ENCODE measurements at places on chromosomes 1 and 21.
A peak's percentile ranks its signal among the peaks of the same experiment; 100 is the strongest.

GRCh38 chr1:205988585-205988995 lies 14.6 kb downstream of the RAB7B start:
- DNase-seq, result no peak

DNA sequence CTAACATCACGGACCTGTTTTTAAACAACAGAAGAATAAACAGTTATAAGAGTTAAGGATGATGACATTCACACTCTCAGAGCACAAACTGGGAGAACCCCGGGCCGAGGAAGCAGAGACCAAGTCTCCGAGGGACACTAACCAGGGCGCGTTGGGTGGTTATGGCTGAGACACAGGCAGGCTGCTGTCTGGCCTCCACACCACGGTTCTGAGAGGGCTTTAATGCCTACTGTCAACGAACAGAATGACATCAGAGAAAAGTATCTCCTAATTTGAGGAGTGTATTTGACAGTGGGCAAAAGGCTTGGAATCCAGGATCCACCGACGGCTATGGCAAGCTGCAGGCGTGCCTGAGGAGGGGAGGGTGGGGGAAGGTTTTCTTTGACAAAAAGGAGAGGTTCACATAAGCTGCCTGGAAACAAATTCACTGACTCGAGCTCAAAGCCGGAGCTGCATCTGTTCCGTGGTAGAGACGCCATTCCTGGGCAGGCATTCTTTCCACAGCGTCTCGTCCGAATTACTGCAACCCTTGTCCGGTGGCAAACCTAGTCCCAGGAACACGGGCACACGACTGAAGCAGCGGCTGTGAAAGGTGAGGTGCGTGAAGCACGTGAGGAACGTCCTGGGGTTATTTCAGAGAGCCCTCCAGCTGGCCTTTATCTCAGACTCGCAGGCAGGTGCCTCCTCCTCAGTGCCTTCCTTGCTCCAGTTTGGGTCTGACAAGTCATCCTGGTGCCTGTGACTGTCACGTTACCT lies 9.4 kb downstream of the POFUT2 start:
- DNase-seq, result no peak

DNA sequence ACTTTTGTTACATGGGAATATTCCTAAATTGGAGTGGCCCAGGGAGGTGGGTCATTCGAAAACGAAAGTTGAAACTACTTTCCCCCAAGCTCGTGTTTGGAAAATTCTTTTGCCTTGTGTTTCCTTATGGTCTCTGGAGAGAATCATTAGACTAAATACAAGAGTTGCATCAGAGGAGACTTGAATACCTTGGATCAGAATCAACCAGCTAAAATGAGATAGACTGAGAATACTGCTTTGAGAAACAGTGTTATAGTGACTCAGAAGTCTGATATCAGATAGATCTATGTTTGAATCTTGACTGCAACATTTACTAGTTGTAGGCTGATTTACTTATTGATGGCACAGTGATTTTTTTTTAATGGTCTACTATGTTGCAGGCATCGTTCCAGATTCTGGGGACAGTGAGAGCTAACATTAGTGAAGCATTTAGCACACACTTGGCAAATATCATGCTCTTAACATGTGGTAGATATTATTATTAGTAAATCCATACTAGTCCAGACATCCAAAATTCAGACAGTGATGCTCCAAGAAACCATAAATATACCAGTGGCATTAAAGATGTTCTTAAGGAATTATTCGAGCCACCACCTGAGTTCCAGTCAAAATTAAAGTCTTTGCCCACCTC lies 12.9 kb upstream of the ACTN2 start:
- DNase-seq, result peak; percentile 48

GRCh38 chr1:13927736-13928135 lies 227.7 kb downstream of the PRDM2 start:
- no peak for DNase-seq

- peak; percentile 80 for DNase-seq
Observed at GRCh38 chr1:10280439-10281350, 70.3 kb downstream of the KIF1B start.

GRCh38 chr1:39488012-39488545 lies 3.4 kb upstream of the BMP8A start:
- DNase-seq, result no peak
